Kidney tubule cell (primary cell): ENCODE measurements at places on chromosomes 2 and 18.
A peak's percentile ranks its signal among the peaks of the same experiment; 100 is the strongest.

GRCh38 chr2:49961346-49961745 lies 807.0 kb upstream of the FSHR start:
- DNase-seq: no peak

- DNase-seq: peak; percentile 22
Observed at GRCh38 chr18:60022671-60023276, 123.0 kb downstream of the PMAIP1 start.

- DNase-seq: no peak
Observed at GRCh38 chr2:108589372-108589771, 55.1 kb downstream of the LIMS1 start.

DNA sequence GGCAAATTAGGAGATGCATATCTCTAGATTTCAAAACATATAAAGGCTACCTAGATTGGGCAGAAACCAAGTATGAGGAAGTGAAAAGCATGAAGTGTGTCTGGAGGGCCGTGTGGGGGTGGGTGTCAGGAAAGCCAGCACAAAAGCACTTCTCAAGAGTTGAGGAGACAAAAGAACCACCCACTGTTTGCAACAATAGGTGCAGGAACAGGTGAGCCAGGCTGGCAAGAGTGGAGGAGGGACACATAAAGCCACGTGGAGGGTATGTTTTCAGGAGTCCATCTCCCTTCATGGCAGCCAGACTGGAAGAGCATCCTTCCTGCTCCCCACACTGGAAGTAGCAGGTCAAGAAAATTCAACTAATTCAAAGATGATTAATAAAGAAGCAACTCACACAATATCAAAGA lies 96.4 kb downstream of the CERS6 start:
- DNase-seq: no peak

- no peak for DNase-seq
Observed at GRCh38 chr2:159175182-159175581, 111.3 kb downstream of the WDSUB1 start.

GRCh38 chr2:48412443-48413250 lies 117.3 kb upstream of the STON1 start:
- no peak for DNase-seq

DNA sequence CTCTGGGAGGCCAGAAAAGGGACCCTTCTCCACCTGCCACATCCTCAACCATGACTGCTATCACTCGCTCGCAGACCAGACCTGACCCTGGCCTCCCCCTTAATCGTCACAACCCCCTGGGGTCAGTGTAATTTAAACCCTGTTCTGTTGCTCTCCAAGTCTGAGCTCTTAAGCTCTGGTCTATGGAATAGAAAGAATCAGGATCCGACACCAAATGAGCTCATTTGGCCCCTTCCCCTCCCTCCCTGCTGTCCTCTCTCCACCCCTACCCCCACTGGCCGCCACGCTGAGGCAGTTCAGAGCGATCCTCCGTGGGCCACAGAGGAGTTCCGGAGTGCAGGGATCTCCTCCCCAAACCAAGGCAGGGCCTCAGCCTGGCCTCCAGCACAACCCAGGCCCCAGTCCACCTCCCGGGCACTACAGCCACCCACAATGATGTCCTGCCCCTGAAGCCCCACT lies 5.3 kb downstream of the DNMT3A start:
- DNase-seq: no peak

DNA sequence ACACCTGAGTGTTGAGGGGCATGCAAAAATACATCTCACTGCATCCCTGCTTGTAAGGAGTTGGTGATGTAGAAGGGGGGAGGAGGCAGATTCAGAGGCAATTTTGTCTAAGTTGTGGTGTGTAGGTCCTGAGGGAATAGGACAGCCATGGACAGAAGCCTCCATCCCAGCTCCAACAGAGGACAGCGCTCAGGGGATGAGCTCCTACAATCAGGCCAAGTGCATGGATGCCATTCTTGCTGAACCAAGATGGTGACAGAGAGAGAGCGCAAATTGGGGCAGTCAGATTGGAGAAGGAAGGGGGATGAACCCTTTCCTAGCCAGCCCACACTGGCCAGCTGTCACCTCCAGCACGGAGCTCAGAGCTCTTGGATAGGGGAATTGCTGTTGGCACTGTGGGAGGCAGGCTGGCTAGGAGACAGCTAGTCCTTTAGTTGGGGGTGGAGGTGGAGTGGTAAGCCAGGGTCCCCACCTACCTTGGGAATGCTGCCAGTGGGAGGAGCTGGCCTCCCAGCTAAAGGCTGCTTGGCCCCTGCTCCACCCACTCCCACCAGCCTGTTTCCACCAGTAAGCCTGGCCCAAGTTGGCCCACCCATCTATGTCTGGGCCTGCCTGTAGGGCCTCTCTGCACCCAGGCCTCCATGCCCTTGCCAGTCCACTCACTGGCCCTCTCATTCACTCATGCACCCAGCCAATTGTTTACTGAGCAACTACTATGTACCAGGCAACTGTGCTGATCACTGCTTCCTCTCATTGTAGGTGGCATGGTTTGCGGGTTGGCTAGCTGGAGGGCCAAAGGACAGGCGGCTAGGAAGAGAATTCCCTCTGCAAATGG lies 2.5 kb upstream of the PER2 start:
- no peak for DNase-seq

GRCh38 chr2:178819992-178820391 lies 12.8 kb upstream of the TTN start:
- no peak for DNase-seq

DNA sequence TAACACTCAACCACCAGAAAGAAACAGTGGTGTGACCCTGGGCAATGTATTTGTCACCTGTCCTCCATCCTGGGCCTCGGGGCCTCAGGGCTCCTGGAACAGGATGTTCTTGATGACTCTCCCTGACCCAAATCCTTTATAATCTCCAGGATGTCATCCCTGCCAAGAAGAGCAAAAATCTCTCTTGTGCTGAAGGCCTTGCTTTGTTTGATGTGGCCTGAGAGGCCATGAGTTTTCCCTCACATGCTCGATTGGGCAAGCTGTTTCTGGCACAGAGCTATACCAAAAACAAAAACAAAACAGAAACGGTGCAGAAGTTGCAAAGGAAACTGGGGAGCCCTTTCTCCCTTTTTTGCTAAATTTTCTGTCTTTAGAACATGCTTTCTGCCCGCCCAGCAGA lies 35.7 kb upstream of the ST3GAL5 start:
- no peak for DNase-seq

- DNase-seq: no peak
Observed at GRCh38 chr2:189337656-189338055, 103.6 kb upstream of the WDR75 start.

DNA sequence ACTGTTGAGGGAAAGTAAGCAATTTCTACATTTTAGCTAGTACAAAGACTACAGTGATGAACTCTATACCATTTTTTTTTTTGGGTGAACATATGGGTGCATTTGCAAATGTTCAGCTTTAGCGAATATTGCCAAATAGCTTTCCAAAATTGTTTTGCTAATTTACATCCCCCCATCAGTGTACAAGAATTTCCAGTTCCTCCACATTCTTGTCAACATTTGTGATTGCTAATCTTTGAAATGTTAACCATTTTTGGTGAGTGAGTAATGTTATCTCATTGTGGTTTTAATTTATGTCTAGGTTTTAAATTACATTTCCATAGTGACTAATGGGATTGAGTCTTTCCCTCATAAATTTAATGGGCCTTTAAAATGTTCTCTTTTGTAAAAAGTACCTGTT lies 16.4 kb upstream of the CNRIP1 start:
- peak; percentile 44 for DNase-seq
